ENCODE measurements at places on chromosomes 16 and 17.

GRCh38 chr17:54883939-54884338 is 16.7 kb upstream of the TOM1L1 start:
- no peak for DNase-seq

- DNase-seq, result no peak
Observed at GRCh38 chr16:78022347-78023060, at the start of gene CLEC3A. TSS of gene CLEC3A (plus strand) at chr16:78022548. CDS start at chr16:78022627, 79 bp downstream.

DNA sequence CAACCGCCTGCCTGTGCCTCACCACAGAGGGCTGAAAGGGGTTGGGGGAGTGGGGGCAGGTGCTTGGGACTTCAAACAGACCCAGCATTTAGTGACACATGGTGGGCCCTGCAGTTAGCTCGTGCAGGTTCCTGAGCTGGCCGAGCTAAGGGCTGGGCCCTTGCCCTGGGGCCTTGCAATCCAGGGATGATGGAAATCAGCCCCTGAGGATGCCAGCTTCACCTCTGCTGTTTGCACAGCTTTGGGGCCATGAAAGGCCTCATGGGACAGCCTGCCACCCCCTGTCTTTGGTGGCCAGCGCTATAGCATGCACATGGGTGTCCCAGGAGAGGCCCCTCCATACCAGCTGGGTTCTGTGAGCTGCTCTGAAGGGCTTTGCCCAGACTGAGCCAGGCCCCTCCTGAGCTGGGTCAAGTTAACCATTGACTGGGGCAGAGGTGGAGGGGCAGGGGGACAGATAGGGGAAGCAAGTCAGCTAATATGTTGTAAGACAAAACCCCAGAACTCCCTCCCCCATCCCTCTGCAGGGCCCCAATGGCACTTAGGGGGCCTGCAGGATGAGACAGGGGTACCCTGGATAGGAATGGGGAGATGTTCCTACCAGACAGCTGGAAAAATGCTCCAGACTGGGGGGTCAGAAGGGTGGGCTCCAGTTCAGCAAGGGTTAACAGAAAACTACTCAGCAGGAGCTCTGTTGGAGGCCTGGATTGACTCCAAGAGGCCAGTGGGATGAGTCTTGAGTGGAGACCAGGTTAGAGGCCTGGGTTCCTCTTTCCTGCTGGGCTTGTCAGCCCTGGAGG is 692 bp downstream of the PRR15L start:
- peak; percentile 51 for DNase-seq

DNA sequence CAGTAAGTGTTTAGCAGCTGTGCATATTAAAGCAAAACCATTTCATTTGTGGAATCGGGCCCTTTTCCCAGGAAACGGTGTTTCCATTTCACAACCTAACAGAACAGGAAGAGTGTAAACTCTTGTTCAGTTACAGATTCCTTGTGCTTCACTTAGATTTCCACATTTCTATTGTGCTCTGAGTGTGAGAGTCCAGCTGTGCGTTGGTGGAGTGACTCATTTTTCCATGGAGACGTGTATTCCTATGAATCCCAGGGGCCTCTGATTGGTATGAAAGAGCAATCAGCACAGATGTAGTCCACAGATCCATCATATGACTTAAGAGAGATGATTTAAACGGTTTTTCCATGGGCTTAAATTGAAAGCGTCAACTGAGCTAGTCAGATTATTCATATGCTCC is 13.3 kb upstream of the CAVIN1 start:
- DNase-seq, result no peak

DNA sequence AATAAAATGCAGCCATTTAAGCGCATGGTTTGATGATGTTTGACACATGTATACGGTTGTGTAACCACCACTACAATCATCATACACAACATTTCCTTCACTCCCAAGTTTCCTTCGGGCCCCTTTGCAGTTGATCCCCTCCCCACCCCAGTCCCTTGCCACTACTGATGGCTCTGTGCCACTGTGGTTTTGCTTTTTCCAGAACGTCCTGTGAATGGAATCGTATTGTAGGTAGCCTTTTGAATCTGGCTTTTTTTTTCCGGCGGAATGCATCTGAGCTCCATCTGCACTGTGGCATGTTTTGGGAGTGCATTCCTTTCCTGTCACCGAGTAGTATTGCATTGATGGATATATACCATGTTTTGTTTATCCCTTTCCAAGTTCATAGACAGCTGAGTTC is 15.1 kb upstream of the MAP2K3 start:
- DNase-seq, result no peak

- DNase-seq, result no peak
Observed at GRCh38 chr17:79005063-79005861, 4.3 kb downstream of the CANT1 start.

DNA sequence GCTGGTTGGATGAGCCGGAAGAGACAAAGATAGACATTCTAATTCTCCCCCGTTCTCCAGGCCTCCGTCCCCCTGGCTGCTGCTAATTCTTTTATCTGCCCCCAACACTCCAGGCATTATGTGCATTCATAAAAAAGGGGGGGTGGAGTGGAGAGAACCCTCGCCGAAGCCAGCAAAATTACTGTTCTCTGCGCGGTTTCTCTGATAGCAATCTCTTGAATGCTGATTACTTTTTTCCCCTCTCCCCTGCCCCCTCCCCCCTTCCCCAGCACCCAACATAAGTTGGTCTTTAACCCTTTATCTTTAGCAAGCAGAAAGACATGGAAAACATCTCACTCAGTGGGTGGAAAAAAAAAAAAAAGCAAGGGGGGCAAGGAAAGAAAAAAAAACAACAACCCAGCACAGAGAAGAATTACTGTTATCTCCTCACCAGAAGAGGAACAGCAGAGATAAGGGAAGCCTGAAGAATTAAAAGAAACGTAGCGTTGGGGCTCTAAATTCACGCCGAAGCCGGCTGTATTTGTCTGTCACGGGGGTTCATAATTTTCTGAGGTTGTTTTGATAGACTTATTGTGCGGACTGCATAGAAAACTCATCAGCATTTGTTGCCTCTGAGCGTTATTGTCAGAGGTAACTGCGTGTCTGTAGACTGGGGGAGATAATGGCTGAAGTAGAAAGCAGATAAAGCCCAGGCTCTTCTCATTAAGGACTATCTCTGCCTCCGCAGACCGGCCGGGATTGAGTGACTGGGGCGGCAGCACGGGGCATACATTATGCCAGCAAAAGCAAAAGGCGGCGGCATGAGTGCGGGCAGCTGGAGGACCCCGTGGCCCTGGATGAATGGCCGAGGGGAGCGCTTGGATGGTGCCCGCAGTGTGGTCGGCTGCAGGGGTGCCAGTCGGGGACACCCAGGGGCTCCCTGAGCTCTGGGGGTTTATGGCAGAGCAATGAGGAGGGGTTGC is 126.9 kb downstream of the MRM1 start:
- no peak for DNase-seq

DNA sequence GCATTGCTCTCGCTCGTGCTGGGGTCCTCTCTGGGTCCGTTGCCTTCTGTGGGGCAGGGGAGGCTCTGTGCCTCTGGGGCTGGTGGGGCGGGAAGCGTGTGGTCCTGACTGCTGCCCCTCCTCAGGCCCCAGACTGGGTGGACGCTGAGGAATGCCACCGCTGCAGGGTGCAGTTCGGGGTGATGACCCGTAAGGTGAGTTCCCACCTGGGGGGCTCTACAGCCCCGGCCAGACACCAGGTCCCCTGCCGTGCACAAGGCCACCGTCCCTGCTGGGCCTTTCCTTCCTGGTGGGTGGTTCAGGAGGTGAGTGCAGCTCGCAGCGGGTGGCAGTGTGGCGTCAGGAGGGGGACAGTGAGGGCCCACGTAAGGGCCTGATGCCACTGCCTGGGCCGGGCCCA is 6.7 kb downstream of the HGS start:
- no peak for DNase-seq
